Cortex of kidney (tissue), 1 donor: ENCODE measurements at places on chromosomes 11 and 22.

- DNase-seq = no peak
Measured at GRCh38 chr11:69889400-69890318, 70.4 kb upstream of the FGF3 start.

GRCh38 chr22:28799606-28800307, 612 bp downstream of the XBP1 start:
- DNase-seq = no peak

DNA sequence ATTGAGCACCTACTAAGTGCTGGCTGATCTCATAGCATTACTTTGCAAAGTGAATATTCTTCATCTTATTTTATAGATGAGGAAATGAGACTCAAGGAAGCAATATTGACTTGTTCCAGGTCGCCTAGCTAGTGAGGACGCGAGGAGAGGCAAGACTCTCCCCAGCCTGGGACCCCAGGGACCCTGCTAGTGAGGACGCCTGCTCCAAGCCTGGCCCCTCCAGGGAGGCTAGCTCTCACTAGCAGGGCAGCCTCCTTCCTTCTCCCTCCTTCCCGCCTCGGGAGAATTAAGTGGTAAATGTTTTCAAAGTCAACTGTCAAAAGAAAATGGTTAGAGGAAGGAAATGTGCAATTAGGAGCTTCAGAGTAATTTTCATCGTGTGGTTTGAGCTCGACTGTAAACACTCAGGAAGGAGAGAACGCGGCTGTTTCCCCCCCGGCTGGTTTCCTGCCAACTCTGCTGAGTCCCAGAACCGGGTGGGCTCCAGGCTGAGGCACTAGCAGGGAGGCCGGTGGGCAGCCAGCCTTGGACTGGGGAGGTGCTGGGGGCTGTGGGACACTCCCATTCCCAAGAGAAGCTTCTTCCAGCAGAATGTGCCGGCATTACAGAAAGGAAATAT, 17.9 kb downstream of the MYEOV start:
- no peak for DNase-seq

DNA sequence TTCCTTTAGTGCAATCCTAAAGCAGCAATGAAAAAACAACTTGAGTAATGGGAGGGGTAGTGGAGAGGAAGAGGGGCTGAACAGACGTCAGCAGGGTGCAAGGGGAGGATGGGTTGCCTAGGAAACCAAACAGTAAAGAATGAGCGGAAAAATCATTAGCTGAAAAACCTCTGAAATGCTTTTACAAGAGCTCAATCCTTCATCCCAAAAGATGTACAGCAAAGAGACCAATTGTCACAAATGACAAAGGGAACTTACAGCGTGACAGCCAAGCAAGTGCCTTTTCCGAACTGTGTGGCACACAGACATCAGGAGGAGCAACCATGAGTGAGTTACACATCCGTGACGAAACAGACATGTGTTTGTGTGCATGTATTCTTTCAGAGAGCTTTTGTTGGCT, 104.6 kb downstream of the SIK3 start:
- no peak for DNase-seq

- DNase-seq = no peak
Measured at GRCh38 chr22:43308060-43308830, 34.9 kb downstream of the SCUBE1 start.

- no peak for DNase-seq
Measured at GRCh38 chr22:43880541-43880991, 11.2 kb downstream of the PNPLA5 start.

DNA sequence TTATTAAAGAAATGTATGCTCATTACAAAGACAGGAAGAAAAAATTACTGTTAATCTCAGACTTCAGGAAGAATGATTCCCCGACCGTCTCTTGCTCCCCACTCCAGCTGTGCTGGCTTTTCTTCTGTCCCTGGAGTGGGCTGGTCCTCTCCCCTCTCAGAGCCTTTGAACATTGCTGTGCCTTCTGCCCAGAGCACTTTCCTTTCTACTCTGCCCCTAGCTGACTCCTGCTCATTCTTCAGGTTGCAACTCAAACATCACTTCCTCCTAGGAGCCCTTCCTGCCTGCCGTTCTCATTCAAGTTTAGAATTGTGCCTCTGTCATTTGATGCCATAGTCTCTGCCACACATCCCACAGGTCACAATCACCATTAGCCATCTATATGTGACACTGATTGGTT, 329.5 kb downstream of the MIAT start:
- DNase-seq = no peak

- no peak for DNase-seq
Measured at GRCh38 chr22:23182309-23183060, 2.2 kb downstream of the BCR start.

DNA sequence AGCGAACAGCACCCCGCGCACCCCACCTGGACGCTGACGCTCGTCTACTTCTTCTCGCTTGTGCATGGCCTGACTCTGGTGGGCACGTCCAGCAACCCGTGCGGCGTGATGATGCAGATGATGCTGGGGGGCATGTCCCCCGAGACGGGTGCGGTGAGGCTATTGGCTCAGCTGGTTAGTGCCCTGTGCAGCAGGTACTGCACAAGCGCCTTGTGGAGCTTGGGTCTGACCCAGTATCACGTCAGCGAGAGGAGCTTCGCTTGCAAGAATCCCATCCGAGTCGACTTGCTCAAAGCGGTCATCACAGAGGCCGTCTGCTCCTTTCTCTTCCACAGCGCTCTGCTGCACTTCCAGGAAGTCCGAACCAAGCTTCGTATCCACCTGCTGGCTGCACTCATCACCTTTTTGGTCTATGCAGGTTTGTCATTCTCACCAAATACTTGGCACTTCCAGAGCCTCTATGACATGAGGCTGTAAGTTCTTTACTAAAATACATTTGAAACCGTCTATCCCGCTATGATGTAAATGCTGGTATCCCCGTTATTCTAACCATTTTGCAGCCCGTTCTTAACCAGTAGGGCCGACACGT, 535 bp downstream of the AQP11 start:
- DNase-seq = no peak

DNA sequence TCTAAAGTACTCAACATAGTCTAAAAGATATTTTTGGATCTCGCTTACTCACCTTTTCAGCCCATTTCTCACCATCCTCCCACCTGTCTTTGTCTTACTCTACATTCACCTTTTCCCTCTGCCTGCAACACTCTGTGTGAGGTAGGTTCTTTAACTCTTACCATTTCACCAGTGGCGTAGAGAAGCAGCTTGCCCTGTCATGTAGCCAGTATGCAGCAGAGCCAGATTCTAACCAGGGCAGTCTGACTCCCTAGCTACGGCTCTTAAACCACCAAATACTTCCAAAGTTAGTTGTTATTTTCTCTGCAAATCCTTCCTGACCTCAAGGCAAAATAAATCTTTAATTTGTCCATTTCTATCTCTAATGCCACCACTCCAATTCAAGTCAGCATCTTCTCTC, 7.5 kb downstream of the ALG8 start:
- no peak for DNase-seq

DNA sequence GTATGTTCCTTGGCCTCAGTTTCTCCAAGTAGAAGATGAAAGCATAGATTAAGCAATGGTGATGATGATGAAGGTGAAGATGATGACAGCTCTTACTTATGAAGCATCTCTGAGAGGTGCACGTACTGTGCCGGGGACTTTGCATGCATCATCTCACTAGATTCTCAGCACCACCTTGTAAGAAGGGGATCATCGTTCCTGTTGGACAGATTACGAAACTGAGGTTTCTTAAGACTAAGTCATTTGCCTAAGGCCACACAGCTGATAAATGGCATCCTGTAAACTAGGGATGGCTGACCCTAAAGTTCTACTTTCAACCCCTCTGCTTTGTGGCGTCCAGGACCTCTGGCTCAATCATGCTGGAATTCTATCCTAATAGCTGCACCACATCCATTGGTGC, 8.7 kb downstream of the MS4A15 start:
- no peak for DNase-seq

GRCh38 chr11:66845876-66846212, 2.6 kb downstream of the RCE1 start:
- DNase-seq = no peak

GRCh38 chr11:117071344-117071787, 26.9 kb downstream of the SIK3 start:
- no peak for DNase-seq

DNA sequence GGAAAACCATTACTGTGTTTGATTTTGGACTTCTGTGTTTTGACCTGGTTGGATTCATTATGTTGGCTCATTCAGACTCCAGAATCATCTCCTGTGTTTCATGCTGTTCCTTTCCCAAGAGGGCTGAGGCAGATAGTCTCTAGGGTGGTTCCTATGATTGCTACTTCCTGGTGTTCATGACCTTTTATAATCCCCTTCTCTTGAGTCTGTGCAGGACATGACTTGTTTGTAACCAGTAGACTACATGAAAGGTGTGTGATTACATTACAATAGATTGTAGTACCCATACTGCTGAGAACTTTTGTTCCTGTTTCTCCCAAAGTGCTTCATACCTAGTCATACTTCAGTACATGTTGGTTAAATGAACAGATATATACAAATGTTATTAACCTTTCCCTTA, 700.6 kb downstream of the METTL15 start:
- DNase-seq = no peak

- DNase-seq = no peak
Measured at GRCh38 chr11:5291207-5291838, 10.4 kb downstream of the OR51B4 start.

DNA sequence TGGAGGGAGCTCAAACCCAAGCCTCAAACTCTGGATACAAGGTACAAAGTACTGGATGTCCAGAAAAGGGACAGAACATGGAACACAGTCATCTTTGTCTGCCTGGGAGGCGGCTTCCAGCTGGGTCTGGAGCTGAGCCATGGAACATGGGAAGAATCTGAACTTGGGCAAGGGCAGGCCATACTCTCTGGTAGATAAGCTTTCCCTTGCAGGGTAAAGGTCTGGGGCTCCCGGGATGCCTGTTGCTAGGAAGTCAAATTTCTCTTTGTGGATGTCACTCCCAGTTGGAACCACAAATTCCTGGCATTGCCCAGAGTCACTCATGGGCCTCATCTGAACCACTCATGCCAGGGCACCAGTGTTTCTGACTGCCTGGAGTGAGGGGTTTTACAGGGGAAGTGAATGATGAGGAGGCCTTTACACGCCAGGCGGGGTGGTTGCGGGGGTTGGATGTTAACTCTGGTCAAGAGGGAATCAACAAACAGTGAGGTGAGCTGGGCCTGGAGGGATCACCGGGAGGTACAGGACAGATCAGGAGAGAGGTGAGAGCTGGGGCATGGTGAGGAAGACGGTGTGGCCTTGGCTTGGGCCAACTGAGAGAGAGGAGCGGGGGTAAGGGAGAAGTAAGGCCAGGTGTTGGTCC, 5.7 kb downstream of the FTH1 start:
- no peak for DNase-seq

GRCh38 chr11:57727185-57727584, 14.1 kb upstream of the SELENOH start:
- DNase-seq = no peak

DNA sequence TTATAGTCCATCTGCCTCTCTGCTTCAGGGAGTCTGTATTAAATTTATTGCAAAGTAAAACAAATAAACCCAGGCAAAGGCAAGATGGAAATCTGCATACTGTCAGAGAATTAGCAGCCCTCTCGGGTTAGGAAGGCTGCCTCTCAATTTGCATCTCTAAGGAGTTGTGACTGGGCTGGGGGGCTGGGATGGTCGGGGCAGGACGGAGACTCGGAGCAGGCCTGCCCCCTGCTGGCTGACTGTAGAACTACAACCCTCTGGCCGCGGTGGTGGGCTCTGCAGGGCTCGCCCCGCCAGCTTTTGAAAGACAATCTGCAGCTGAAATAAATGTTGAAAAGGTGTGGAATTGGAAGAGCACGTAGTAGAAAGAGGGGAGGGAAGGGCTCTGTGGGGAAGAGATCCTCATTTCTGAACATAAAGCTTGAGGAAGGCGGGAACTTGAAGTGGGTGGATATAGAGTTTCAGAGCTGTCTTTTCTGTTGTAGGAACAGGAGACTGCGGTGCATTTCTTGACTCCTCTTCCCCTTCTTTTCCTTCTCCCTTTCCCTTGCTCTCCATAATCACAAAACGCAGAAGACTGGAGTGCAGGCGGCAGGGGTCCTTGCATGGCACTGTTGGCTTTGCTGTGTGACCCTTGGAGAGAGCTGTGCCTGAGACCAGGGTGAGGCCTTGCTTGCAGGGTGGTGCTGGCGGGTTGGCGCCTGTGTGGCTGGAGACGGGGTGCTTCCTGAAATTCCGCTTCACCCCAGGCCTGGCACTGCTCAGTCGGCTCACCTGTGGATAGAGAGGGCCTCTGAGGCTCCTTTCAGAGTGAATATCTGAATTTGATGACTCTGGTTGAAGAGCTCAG, 22.6 kb upstream of the PKNOX2 start:
- no peak for DNase-seq

DNA sequence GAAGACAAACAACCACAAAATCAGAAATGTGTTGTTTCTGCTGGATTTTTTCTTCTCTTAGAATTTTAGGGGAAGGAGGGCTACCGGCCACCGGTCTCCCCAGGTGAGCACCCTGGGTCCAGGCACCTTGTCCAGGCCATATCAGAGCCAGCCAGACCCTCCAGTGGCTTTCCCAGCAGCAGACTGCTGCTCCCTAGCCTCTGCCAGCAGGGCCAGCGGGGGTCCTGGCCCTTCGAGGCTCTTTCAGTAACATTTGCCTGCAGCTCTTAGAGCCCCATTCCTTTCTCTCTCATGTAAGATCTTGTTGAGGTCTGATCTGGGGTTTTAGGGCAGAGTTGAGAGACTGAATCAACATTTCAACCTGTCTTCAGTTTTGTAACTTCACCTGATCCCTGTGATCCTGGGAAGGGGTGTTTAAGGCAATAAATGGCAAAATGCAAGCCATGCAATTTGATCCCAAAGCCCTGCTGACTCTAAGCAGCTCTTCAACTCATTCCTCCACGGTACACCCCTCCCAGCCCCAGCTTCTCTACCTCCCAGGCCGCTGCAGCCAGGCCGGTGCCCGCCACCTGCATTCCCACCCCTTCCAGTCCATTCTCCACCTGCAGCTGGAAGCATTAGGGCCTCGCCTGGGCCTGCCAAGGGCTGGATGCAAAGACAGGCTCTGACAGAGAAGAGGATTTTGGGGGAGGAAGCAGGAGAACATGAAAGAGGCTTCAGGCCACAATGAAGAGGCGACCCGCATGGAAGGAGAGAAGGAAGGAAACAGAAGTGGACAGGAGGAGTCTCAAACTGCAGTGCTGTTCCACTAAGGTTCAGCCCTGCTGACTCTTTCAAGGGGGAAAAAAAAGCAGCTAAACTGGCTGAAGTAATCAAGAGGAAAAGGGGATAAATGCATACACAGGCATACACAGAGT, 113.0 kb upstream of the FGF3 start:
- no peak for DNase-seq

- no peak for DNase-seq
Measured at GRCh38 chr11:115544422-115544948, 40.3 kb upstream of the CADM1 start.

- DNase-seq = no peak
Measured at GRCh38 chr11:116239247-116239646, 533.5 kb downstream of the BUD13 start.

GRCh38 chr11:2470495-2470894, 25.7 kb downstream of the KCNQ1 start:
- DNase-seq = no peak
